ENCODE measurements at places on chromosomes 11 and 22.

- no peak for DNase-seq
Observed at GRCh38 chr22:50467773-50468440, 6.9 kb downstream of the SBF1 start.

DNA sequence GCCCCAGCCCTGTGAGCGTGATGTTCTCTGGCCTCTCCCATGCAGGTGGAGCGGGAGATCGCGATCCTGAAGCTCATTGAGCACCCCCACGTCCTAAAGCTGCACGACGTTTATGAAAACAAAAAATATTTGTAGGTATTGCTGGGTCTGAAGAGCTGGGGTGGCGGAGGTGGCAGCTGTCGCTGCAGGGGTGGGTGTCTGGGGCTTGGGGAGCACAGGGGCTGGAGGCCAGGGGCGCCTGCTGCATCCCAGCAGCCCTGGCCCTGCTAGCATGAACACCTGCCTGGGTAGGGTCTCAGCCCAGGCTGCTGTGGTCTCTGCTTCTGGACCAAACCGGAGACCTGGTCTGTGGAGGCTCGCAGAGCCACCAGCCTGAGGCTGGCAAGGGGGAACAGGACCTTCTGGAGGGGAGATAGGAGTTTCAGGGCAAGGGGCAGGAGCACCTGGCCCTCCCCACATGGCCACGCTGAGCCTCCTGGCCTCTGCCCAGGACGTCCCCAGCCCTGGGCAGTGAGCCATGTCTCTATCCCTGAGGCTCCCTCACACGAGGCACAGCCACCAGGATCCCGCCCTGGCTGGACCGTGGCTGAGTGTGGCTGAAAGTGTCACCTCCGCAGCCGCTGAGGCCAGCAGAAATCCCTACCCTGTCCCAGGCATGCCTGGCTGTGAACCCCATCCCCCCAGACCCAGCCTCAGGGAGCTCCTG lies 48.2 kb downstream of the MOB2 start:
- DNase-seq, result no peak

GRCh38 chr22:32708830-32709229 lies 92.7 kb upstream of the TIMP3 start:
- no peak for DNase-seq

DNA sequence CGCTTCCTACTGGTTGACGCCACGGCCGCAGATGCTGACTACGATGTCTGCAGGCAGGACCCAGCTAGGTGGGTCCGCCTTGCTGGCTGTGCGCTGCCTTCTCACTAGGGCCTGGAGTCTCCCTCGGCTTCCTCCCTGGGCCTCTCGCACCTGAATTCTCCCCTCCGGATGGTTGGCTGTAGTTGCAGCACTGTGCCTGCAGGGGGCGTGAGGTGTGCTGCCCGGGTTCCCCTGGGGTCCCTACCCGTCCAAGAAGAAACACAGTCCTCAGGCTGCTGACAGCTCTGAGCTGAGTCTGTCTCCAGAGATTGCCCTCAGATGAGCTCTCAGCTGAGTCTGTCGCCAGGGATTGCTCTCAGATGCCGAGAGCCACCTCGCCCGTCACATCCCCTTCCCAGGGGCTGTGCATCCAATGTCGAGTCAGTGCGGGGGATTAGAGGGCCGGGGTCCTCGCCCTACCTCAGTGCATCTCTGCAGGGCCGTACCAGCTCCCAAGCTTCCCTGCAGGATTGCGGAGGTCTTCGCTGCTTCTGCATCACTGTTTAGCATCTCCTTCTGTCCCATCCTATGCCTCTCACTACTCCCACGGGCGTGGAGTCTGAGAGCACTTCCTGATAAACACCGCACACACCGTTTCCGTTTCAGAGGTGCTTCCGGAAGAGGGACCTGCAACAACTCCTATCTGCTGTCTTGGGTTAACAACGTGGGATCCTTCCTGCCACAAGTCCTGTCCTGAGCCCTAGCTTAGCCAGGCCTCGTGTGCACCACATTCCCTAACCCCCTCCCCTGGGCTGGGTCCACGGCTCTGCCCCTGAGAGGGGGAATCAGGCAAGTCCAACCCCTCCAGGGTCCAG lies 196.9 kb downstream of the CSNK2A3 start:
- DNase-seq, result no peak
